PC-9 (cell line): ENCODE measurements at places on chromosomes 5 and 9.

- no peak for DNase-seq
These were observed 70.1 kb upstream of the MAN2A1 start for GRCh38 chr5:109619606-109620005.

- no peak for DNase-seq
These were observed 56.3 kb downstream of the COX7C start for GRCh38 chr5:86674069-86674468.

DNA sequence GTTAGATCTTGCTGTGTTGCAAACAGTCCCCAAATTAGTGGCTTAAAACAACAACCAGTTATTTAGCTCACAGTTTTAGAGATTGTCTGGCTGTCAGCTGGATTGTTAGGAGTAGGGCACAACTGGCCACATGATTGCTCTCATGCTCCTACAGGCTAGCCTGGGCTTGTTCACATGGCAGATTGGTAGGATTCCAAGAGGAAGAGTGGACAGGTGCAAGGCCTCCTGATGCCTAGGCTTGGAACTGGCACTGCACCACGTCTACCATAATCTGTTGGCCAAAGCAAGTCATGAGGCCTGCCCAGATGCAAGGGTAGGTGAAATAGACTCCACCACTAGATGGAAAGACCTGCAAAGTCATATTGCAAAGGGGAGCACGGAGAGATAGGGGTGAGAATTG is 76.4 kb downstream of the ACER2 start:
- no peak for DNase-seq

- no peak for DNase-seq
These were observed 47.7 kb upstream of the ATP10B start for GRCh38 chr5:160899735-160900134.

GRCh38 chr9:93207326-93207814 is 23.4 kb downstream of the WNK2 start:
- no peak for DNase-seq

DNA sequence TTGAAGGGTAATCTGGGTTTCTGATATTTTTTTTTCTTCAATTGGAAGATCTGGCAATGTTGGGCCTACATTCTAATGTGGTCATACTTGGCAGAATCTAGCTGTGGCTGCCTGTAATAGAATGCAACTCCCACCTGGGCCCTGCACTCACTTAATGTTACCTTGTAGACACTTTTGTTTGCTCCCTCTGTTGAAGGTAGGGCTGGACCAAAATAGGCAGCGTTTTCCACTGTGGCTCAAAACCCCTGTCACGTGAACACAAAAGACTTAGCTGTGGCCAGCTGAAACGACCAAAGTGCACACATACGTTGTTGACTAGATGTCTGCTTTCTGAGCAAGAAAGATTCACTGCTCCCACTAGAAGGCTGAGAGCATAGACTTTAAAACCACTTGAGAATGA is 117.6 kb upstream of the HMHB1 start:
- no peak for DNase-seq

- DNase-seq, result no peak
These were observed 9.0 kb downstream of the LPAR1 start for GRCh38 chr9:111029260-111029659.

DNA sequence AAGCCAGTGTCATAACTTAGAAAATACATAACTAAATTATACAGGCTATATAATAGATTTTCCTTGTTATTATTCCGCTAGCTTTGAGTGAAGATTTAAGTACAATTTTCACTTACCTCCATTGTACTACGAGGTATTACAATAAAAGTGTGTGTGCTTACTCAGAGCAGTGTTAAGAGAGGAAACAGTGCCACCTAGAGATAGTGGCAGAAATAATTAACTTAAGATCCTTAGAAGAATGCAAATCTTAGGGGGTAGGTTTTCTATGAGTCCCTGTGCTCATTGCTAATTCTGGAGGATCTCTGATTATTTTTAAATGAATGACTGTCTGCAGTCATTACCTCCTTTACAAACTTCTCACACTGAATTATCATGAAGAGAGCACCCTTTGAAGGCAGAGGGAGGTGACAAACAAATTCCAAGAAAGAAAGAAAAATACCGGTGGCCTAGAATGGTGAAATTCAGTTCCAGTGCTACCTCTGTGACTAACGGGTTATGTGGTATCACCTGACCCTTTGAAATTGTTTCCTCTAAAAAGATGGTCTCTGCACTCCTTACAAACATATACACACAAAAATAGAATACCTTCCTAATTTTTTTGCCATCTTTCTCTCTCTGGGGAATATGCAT is 379.8 kb downstream of the TRIM36 start:
- no peak for DNase-seq
